Thoracic aorta (tissue), 2 donors: ENCODE measurements at places on chromosomes 4 and X. TPM values are rescaled to one million over a fixed set of nuclear protein-coding genes. Genes with fewer than 3 reads are reported as not detected.

Gene CLGN
- total RNA-seq: 0.21 TPM

Gene NXF2B
- not detected for total RNA-seq

Gene CACNA1F
- 0.81 TPM for total RNA-seq

Gene TAF1
- 38.0 TPM for total RNA-seq

Gene AR
- 22.0 TPM for total RNA-seq

- H3K27me3 ChIP-seq: no peaks in the 10 kb centered on the region
- no peak overlapping the region for H3K27ac ChIP-seq
- DNase-seq: no peak
- H3K4me3 ChIP-seq: no peak overlapping the region
- no peaks in the 10 kb centered on the region for H3K36me3 ChIP-seq
Observed at GRCh38 chr4:165711436-165711835, 161.6 kb upstream of the TLL1 start.

DNA sequence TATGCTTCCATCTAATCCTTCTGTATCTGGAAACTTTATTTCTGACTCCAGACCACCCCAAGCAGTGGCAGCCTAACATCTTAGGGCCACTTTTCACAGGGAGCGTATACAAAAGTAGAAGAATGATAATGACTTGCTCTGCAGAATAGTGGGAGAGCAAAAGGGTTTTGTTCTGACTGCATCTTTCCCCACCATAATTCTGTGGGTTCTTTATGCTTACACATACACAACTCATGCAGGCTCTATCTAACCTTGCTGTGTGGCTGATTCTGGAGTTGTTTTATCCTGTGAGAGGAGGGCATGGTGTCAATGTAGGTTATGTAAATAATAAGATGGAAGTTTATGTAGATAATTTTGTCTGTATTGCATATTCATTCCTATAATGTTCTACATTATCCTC is 42.4 kb upstream of the NDNF start:
- no peaks in the 10 kb centered on the region for H3K36me3 ChIP-seq
- no peaks in the 10 kb centered on the region for H3K27me3 ChIP-seq
- no peak overlapping the region for H3K4me3 ChIP-seq
- DNase-seq: no peak
- no peak overlapping the region for H3K27ac ChIP-seq

- no peak within 1 kb of the TSS for H3K27ac ChIP-seq
- no peaks in the 10 kb centered on the region for H3K27me3 ChIP-seq
- no peak for DNase-seq
- no peaks in the 10 kb centered on the region for H3K36me3 ChIP-seq
Observed at GRCh38 chr4:5019274-5019673, at the start of gene CYTL1. TSS of gene CYTL1 (minus strand) at chr4:5019458. CDS start at chr4:5019445, 13 bp downstream.

DNA sequence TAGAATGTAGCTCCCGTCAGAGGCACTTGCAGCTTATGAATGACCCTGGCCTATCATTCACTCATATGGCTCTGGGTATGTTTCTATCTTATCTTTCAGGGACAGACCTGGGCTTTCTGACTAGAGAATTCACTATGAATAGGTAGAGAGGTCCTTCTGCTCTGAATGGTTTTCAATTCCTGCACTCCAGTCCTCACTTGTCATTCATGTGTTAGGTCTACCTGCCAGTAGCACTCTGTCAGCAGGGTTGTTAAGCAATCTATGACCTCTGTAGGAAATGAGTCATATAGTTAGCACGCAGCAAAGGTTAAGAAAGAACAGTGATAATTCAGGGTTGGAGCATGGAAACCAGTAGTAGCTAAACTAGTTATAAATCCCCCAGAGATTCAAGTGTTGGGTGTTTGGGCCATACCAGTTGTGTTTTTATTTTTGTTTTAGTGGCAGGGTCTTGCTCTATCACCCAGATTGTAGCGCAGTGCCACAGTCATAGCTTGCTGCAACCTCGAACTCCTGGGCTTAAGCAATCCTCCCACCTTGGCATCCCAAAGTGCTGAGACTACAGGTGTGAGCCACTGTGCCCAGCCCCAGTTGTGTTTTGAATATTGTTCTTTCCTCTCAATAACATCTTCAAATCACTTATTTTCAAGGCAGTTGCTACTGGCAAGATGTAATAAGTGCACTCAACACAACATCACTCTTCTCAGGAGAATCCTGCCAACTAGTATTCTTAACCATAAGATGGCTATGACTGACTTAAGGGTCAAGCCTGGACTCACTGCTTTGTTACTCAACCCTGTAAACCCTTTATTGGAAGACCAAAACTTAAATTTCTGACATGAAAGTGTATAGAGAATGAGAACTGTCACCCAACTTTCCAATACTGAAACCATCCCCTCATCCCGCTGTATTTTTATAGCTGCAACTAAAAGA is 25.1 kb downstream of the ARL13A start:
- H3K4me1 ChIP-seq: no peaks in the 10 kb centered on the region
- no peaks in the 10 kb centered on the region for H3K27me3 ChIP-seq
- H3K27ac ChIP-seq: no peak overlapping the region
- H3K36me3 ChIP-seq: no peaks in the 10 kb centered on the region

GRCh38 chrX:14013054-14013453 is 16.6 kb downstream of the GEMIN8 start:
- no peak for DNase-seq
- H3K27ac ChIP-seq: peak overlapping the region; percentile 66
- no peak overlapping the region for H3K4me3 ChIP-seq
- H3K4me1 ChIP-seq: peaks cover 7% of the 10 kb centered on the region
- no peaks in the 10 kb centered on the region for H3K27me3 ChIP-seq

GRCh38 chr4:139278912-139279759 is 889 bp downstream of the MGARP start:
- H3K27me3 ChIP-seq: no peaks in the 10 kb centered on the region
- H3K27ac ChIP-seq: peak overlapping the region; percentile 23
- H3K4me1 ChIP-seq: no peaks in the 10 kb centered on the region
- peak overlapping the region; percentile 74 for H3K4me3 ChIP-seq
- H3K36me3 ChIP-seq: no peaks in the 10 kb centered on the region

GRCh38 chr4:186739802-186740434 is 16.3 kb upstream of the FAT1 start:
- DNase-seq: no peak
- no peaks in the 10 kb centered on the region for H3K4me1 ChIP-seq
- no peak overlapping the region for H3K27ac ChIP-seq
- H3K27me3 ChIP-seq: no peaks in the 10 kb centered on the region

- H3K27ac ChIP-seq: no peak overlapping the region
- no peaks in the 10 kb centered on the region for H3K4me1 ChIP-seq
- H3K4me3 ChIP-seq: no peak overlapping the region
- H3K27me3 ChIP-seq: no peaks in the 10 kb centered on the region
Observed at GRCh38 chr4:108888769-108889168, 125.9 kb upstream of the ETNPPL start.

DNA sequence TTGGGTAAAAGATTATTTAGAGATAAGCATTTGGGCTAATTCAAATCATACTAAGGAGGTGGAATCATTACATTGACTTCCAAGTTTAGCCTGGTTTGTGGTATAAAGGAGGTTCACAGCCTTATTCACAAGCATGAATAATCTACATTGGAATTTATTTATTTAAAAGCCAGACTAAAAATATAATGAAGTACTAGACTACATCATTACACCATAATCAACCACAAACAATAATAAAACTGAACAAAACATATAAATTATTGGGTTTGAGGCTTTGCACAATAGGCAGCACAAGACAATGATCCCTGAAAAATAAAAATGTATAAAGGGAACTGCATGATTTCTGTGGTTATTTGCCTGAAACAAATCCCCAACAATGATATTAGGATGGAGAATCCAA is 314.0 kb downstream of the GBA3 start:
- H3K4me3 ChIP-seq: no peak overlapping the region
- no peak for DNase-seq
- H3K27ac ChIP-seq: no peak overlapping the region

- H3K36me3 ChIP-seq: no peaks in the 10 kb centered on the region
- peak overlapping the region; percentile 84 for H3K27ac ChIP-seq
- H3K27me3 ChIP-seq: no peaks in the 10 kb centered on the region
Observed at GRCh38 chrX:81259714-81260395, 58.0 kb downstream of the SH3BGRL start.

- DNase-seq: peak; percentile 7
- peak overlapping the region; percentile 16 for H3K4me3 ChIP-seq
- no peaks in the 10 kb centered on the region for H3K36me3 ChIP-seq
- no peaks in the 10 kb centered on the region for H3K27me3 ChIP-seq
- H3K4me1 ChIP-seq: peaks cover 15% of the 10 kb centered on the region
Observed at GRCh38 chrX:53287493-53288138, 6.2 kb upstream of the IQSEC2 start.

DNA sequence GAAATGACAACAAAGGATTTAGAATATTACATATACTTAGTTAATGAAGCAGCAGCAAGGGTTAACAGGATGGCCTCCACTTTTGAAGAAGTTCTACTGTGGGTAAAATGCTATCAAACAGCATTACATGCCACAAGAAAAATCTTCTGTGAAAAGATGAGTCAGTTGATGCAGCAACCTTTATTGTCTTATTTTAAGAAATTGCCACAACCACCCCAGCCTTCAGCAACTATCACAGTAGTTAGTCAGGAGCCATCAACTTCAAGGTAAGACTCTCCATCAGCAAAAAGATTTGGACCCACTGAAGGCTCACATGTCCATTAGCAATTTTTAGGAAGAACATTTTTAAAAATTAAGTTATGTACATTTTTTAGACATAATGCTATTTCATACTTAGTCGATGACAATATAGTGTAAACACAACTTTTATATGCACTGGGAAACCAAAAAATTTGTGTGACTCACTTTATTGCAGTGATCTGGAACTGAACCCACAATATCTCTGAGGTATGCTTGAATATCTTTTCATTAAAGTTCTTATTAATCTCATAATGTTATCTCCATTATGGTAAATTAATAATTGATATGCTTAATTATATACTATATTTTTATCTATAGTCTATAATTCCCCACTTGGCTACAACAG is 81.2 kb downstream of the SPCS3 start:
- no peak for DNase-seq
- no peak overlapping the region for H3K27ac ChIP-seq
- no peaks in the 10 kb centered on the region for H3K36me3 ChIP-seq
- no peak overlapping the region for H3K4me3 ChIP-seq
- no peaks in the 10 kb centered on the region for H3K4me1 ChIP-seq

- H3K27me3 ChIP-seq: no peaks in the 10 kb centered on the region
- H3K4me3 ChIP-seq: no peak overlapping the region
- no peaks in the 10 kb centered on the region for H3K4me1 ChIP-seq
Observed at GRCh38 chrX:129798888-129799287, 19.1 kb downstream of the SASH3 start.

GRCh38 chrX:57519578-57520118 is 72.2 kb upstream of the ZXDB start:
- H3K4me3 ChIP-seq: no peak overlapping the region
- H3K4me1 ChIP-seq: no peaks in the 10 kb centered on the region

DNA sequence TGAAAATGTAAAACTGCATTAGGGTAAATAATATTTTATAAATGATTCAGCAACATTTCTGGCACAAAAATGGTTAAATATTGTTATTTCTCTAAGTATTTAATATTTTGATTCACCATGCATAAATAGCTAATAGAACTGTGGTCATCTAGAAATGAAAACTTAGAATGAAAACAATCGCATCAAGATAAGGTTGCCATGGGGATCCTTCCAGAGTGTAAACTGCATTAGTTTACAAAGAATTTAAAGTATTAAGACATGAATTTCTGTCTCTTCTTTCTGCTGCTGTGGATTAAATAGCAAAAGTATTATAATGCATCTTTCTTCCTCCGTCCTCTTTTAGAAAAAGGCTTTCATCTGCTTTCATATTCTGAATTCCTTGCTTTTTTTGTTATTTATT is 1064.6 kb upstream of the SLIT2 start:
- no peak for DNase-seq
- H3K4me1 ChIP-seq: peaks cover 7% of the 10 kb centered on the region
- no peak overlapping the region for H3K4me3 ChIP-seq
- H3K27ac ChIP-seq: no peak overlapping the region
- H3K27me3 ChIP-seq: no peaks in the 10 kb centered on the region
- no peaks in the 10 kb centered on the region for H3K36me3 ChIP-seq

GRCh38 chr4:158519226-158519625 is 2.5 kb upstream of the RXFP1 start:
- H3K27ac ChIP-seq: no peak overlapping the region
- no peak for DNase-seq
- no peaks in the 10 kb centered on the region for H3K27me3 ChIP-seq
- no peaks in the 10 kb centered on the region for H3K36me3 ChIP-seq
- no peaks in the 10 kb centered on the region for H3K4me1 ChIP-seq

- H3K27me3 ChIP-seq: no peaks in the 10 kb centered on the region
- no peaks in the 10 kb centered on the region for H3K36me3 ChIP-seq
- H3K4me1 ChIP-seq: no peaks in the 10 kb centered on the region
- no peak overlapping the region for H3K4me3 ChIP-seq
- peak; percentile 4 for DNase-seq
- no peak overlapping the region for H3K27ac ChIP-seq
Observed at GRCh38 chrX:3262901-3263300, 83.6 kb downstream of the MXRA5 start.

DNA sequence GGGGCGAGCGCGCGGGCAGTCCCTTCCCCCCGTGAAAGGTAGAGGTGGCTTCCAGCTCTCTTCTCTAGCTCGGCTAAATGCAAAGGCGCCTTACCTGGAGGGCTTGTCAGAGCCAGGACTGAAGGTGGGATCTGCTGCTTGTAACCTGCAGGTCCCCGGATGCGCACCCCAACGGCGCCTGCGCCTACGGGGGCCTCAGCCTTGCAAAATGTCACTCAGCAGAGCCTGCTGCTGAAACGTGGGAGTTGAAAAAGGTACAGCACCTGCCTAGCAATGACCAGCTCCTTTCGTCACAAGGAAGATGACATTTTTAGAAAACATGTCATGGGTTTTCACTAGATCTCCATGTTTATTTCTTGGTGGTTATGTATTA is 583 bp downstream of the ABHD18 start:
- H3K27ac ChIP-seq: peak overlapping the region; percentile 93
- peaks cover 3% of the 10 kb centered on the region for H3K4me1 ChIP-seq
- no peaks in the 10 kb centered on the region for H3K36me3 ChIP-seq
- H3K4me3 ChIP-seq: peak overlapping the region; percentile 91
- DNase-seq: no peak

GRCh38 chrX:48927123-48927522 is 8.3 kb upstream of the PIM2 start:
- H3K4me3 ChIP-seq: no peak overlapping the region
- H3K27ac ChIP-seq: no peak overlapping the region
- no peaks in the 10 kb centered on the region for H3K4me1 ChIP-seq
- H3K36me3 ChIP-seq: peaks cover 24% of the 10 kb centered on the region

DNA sequence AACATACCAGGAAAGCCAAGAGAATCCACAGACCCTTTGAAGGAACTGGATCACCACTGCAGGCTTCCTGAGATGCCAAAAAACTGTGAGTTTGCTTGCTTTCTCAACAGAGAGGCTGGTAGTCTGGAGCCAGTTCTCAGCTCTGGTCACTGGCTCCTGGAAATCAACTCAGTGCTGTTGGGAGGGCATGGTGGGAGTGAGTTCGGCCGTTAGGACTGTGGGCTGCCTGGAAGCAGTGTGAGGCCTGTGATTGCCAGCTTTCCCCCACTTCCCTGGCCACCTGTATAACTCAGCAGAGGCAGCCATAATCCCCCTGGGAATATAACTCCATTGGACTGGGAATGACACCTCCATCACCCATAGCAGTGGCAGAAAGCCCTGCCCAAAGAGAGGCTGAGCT is 122.0 kb upstream of the FSTL5 start:
- no peaks in the 10 kb centered on the region for H3K27me3 ChIP-seq
- H3K4me3 ChIP-seq: no peak overlapping the region
- DNase-seq: no peak
- no peaks in the 10 kb centered on the region for H3K36me3 ChIP-seq
- no peak overlapping the region for H3K27ac ChIP-seq
- H3K4me1 ChIP-seq: no peaks in the 10 kb centered on the region

- no peak for DNase-seq
- no peaks in the 10 kb centered on the region for H3K27me3 ChIP-seq
- H3K4me1 ChIP-seq: no peaks in the 10 kb centered on the region
- no peaks in the 10 kb centered on the region for H3K36me3 ChIP-seq
Observed at GRCh38 chr4:99664716-99665115, 7.1 kb upstream of the C4orf54 start.
